ENCODE measurements at places on chromosomes 16 and 17.

GRCh38 chr16:69083306-69083941 lies 22.0 kb upstream of the HAS3 start:
- DNase-seq = no peak

GRCh38 chr17:66975614-66976378 lies 11.3 kb downstream of the CACNG4 start:
- DNase-seq = no peak

- no peak for DNase-seq
These were observed 110.3 kb downstream of the TOX3 start for GRCh38 chr16:52436339-52437276.

- no peak for DNase-seq
These were observed 15.3 kb upstream of the FZD2 start for GRCh38 chr17:44541884-44542581.

- peak; percentile 43 for DNase-seq
These were observed 8.6 kb downstream of the SLC7A5 start for GRCh38 chr16:87860553-87861299.

- peak; percentile 49 for DNase-seq
These were observed at the start of gene KIFC3 for GRCh38 chr16:57802341-57803133. KIFC3 (minus strand) TSS chr16:57802491; CDS start chr16:57798243, 4,248 bp downstream.

- DNase-seq = peak; percentile 47
These were observed 724 bp downstream of the UBE2I start for GRCh38 chr16:1309888-1310831.

- DNase-seq = no peak
These were observed 12.9 kb downstream of the FOXF1 start for GRCh38 chr16:86523166-86523740.

DNA sequence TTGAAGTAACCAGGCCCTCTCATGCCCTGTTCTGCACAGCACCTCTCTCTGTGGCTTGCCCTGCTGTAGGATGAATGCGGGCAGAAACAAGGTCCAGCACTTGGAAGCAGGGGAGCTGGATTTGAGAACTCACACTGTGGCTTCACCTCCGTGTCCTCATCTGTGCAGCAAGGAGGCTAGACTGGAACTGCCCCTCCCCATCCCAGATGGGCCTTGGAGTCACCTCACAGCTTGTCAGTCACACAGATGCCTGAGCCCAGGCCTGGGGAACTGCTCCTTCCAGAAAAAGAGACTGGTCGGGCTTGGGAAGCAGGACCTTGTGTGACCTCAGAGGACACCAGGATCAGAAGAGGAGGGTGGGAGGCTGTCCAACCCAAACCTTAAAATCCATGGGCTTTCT lies 180.8 kb downstream of the CCT6B start:
- no peak for DNase-seq

GRCh38 chr17:57911834-57912673 lies 43.2 kb downstream of the CUEDC1 start:
- no peak for DNase-seq
